ENCODE measurements at places on chromosomes 5 and 9. TPM values are rescaled to one million over a fixed set of nuclear protein-coding genes. Genes with fewer than 3 reads are reported as not detected.
A peak's percentile ranks its signal among the peaks of the same experiment; 100 is the strongest.

GRCh38 chr5:66406761-66407336 lies 189.3 kb upstream of the MAST4 start:
- no peak for DNase-seq

DNA sequence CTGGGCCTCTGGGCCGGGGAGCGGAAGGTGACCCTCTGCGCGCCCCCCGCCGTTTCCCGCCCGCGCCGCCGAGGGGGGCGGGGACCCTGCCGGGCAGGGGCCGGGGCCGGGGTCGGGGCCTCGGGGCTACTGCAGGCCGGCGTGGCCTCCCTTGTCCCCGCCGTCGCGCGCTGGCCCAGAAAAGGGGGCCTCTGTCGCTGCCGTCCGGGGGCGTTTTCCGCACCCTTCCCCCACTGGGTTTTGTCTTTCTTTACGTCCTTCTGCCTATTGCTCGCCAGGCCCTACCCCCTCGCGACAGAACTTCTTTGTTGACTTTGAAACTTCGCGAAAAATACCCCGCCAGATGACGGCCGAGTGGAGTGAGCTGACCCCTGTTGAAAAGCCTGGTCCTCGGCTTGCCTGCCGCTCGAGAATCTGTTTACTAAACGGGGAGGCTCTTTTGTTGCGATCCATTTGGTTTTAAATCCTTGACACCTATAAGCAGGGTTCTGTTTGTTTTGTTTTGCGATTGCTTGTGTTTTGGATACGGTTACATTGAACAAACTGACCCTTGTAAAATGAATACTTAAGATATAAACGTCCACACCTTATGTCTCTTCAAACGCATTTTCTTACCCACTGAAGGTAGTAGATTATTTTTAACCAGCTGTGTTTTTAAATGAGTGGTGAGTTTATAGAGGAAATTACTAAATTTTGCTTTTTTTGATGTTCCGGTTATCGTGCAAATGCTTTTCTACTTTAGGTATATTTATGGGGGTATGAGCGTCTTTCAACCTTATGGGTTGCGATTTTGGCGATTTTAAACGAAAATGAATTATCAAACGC lies 765 bp downstream of the MARCHF6 start:
- no peak for DNase-seq

DNA sequence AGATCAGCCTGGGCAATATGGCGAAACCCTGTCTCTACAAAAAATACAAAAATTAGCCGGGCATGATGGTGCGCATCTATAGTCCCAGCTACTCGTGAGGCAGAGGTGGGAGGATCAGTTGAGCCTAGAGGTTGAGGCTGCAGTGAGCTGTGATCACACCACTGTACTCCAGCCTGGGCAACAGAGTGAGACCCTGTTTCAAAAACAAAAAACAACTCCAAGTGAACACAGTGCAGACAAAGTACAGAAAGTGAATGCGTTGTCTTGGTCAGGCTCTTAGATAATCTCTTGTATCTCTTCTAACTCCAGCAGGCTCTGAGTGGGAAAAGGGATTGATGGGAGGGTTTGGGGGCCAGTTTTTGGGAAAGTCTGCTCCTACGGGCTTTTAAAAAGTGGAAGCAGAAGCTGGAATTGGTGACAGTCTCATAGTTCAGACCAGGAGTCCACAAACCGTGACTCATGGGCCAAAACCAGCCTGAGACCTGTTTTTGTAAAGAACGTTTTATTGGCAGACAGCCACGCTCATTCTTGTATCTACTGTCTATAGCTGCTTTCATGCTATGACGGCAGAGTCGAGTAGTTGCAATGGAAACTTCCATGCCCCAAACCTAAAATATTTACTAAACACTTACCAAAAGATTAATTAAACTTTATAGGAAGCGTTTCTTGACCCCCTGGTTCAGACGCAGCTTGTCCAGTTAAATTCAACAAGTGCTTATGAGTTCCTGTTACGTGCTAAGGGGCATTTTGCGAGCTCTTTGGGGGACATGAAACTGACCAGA lies 32.9 kb downstream of the NDST1 start:
- no peak for DNase-seq

DNA sequence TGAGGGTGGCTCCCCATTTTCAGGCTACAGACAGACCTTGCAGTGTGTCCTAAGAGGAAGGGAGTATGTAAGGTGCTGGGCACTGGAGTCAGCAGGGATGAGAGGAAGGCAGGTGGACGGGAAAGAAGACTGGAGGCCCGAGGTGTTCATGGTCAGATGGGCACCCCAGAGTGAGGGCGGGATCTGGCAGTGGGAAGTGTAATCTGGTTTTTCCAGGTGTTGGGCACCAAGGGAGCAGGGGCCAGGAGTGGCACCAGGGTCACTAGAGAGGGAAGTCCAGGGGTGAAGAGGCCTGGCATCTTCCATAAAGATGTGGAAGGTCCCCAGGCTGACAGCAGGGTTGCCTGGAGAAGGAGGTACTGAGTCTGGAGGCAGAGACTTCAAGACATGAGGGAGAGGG lies 29.7 kb downstream of the PITX1 start:
- peak; percentile 72 for DNase-seq

DNA sequence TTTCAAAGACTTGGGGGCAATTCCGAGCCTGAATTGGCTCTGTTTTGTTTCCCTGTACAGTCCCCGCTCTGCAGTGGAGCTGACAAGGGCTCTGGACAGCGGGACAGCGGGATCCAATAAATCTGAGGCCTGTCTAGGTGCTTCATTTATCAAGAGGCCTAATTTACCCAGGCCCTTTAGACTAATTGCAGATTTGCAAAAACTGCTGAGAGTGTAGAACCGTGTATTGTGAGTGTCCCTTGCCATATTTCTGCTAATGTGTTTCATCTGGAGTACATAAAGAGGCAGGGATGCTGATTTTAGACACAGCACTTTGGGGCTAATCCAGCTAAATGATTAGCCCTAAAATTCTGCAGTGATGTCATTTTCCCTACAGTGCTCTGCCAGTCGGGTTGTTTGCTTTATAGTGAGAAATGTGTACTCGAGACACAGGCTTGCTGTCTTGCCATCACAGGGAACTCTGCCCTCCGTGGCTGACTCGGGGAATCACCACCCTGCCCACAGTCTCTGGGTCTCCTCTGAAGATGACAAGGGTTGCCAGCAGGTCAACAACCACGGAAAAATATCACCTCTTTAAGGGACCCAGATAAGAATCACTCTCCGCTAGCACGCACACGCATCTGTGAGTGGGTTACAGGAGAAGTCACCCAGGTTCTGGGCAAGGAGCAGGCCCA lies 592.0 kb downstream of the BNC2 start:
- no peak for DNase-seq

DNA sequence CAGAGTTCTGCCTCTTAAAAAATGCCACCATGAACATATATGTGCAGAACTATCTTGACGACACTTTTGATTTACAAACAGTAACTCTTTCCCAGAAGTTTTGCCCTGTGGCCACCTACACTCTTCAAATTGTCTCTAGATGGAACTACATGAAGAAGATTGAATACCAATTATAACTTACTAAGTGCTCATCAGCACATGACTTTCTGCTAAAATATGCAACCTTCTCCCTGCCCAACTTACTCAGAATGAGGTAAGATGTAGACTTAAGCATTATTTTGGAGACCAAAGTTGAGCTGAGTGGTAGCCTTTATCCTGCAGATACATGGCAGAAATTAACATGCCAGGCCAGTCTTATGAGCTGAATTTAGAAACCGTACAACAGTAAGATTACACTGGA lies 105.4 kb downstream of the SEMA5A start:
- DNase-seq: no peak

DNA sequence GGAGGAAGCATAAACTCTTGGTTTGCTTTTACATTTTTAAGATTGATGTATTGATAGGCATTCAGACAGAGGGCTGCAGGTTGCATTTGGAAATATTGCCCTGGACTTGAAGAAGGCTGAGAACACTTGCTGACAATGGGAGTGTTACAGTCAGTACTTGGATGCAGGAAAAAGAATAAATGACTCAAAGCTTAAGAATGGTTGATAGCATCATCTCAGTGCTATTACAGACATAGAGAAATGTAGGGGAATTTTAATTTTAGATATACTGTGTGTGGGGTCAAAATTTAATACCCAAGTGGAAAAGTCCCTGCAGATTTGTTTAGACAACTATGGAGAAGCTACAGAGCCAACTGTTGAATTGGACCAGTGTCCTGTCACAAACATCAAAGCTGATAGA lies 101.1 kb downstream of the ISL1 start:
- DNase-seq: no peak

- no peak for DNase-seq
Measured at GRCh38 chr9:33229359-33230114, 10.4 kb upstream of the SPINK4 start.

DNA sequence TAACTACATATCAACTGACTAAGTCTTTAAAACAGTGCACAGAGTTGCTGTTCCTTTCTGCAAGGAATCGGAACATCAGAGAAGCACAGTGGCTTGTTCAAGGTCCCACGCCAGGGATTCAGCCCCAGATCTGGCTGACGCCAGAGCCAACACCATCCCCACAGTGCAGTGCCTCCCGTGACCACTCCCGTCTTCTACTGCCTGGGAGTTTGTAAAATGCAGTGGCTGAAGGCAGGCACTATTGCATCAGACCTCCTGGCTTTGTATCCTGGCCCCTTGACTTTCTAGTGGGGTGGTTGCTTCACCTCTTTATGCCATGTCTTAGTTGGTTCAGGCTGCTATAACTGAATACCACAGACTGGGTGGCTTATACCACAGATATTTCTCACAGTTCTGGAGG lies 131.0 kb downstream of the NSG2 start:
- no peak for DNase-seq

DNA sequence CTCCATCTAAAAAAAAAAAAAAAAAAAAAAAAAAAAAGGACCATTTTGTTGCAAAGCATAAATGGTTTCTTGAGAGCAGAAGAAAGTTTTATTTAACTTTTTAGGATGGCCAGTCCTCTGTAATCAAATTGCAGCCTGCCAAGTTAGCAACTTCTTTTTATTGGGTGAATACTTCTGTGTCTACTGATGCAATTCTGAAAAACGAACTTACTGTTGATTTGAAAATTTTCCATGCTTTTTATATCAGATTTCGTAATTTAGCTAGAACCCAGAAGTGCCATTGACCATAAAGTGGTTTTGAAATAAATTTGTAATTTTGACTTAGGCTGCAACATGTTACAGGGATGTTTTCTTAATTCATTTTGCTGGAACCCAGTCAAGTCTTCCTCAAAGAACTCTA lies 269.1 kb upstream of the ACTBL2 start:
- no peak for DNase-seq

The PCDHGA3 gene
- 2.2 TPM for total RNA-seq

GRCh38 chr9:78510035-78510434 lies 213.1 kb downstream of the PSAT1 start:
- no peak for DNase-seq

The FGFR4 gene
- total RNA-seq: 0.42 TPM

- DNase-seq: no peak
Measured at GRCh38 chr5:137611011-137611580, 112.0 kb upstream of the SPOCK1 start.

The PROB1 gene
- total RNA-seq: 2.1 TPM

The SH3TC2 gene
- total RNA-seq: 0.64 TPM

DNA sequence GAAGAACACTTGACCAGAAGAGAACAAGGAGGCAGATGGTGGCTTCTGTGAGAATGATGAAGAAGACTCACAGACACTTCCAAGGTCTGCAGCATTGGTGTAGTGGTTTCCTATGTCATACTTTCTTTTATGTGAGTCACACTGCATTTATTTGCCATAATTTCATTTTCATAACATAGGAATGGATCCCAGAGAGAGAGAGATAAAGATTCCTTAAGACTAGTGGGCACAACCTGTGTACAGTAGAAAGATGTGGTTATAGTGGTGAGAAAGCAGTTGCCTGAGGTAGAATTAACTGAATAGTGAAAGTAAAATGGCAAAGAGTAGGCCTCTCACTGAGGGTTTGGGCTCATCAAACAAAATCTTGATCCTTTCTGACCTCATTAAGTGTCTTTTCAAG lies 7.6 kb upstream of the CCDC152 start:
- no peak for DNase-seq

The SLC34A1 gene
- not detected for total RNA-seq
